ENCODE measurements at places on chromosomes 7 and 10.

- no peak for DNase-seq
Measured at GRCh38 chr7:96985992-96986391, 19.4 kb upstream of the DLX6 start.

DNA sequence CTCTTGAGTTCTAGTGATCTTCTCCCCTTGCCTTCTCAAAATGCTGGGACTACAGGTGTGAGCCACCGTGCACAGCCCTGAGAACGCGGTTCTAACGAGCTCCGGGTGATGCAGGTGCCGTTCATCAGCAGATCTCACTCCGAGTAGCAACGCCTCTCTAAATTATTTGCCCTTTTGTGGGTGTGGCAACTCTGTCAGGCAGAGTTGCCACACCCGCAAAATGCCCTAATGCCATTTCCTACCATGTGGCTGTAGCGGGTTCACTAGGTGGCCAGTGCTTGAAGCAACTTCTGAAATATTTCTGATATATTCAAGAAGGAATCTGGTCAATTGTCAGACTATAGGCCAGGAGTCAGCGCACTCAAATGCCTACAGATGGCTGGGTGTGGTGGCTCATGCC, 62.9 kb upstream of the NMT2 start:
- DNase-seq = no peak

- no peak for DNase-seq
Measured at GRCh38 chr7:148286150-148286549, 304.4 kb upstream of the C7orf33 start.

GRCh38 chr7:128022631-128023532, 8.4 kb downstream of the LRRC4 start:
- no peak for DNase-seq

GRCh38 chr7:15407910-15408309, 153.9 kb downstream of the AGMO start:
- DNase-seq = no peak

GRCh38 chr10:17029581-17030271, 99.9 kb downstream of the CUBN start:
- peak; percentile 56 for DNase-seq

- DNase-seq = no peak
Measured at GRCh38 chr10:49564461-49565009, 25.6 kb upstream of the ERCC6 start.

- DNase-seq = no peak
Measured at GRCh38 chr7:111210996-111211395, 120.1 kb downstream of the LRRN3 start.

- no peak for DNase-seq
Measured at GRCh38 chr7:40470817-40471216, 336.0 kb downstream of the SUGCT start.

DNA sequence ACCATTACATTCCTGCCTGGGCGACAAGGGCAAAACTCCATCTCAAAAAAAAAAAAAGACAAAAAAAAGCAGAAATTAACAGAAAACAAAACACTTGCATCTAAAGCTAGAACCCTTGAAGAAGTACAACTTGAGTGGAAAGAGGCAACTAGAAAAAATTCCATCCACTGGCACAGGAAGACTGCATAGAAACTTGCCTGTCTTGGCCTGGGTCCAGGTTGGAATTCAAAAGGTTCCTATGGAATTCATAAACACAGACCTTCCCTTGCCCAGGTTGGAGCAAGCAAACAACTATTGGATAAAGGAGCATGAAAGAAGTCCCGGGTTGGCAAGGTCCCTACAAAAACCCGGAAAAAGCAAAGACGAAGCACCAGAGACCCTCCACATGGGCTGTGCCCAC, 69.8 kb downstream of the CCDC71L start:
- no peak for DNase-seq

DNA sequence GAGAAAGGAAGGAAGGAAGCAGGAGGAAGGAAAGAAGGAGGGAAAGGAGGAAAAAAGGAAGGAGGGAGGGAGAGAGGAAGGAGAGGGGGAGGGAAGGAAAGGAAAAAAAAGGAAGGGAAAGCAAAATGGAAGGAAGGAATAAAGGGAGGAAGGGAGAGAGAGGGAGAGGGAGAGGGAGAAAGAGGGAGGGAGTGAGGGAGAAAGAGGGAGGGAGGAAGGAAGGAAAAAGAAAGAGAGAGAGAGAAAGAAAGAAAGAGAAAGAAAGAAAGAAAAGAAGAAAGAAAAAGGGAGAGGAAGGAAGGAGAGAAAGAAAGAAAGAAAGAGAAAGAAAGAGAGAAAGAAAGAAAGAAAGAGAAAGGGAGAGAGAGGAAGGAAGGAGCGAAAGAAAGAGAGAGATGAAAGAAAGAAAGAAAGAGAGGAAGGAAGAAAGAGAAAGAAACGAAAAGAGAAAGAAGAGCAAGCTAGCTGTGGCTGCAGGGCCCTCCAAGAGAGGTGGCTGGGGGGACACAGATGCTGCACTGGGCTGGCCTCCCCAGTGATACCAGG, 472.4 kb upstream of the MGMT start:
- no peak for DNase-seq

- no peak for DNase-seq
Measured at GRCh38 chr10:63717027-63717715, 196.0 kb downstream of the REEP3 start.

- DNase-seq = no peak
Measured at GRCh38 chr10:44385026-44385695, at the start of gene CXCL12. Gene CXCL12 (minus strand): TSS chr10:44385097. CDS start chr10:44385005, 92 bp downstream.

- no peak for DNase-seq
Measured at GRCh38 chr10:35803046-35803445, 160.9 kb upstream of the FZD8 start.

DNA sequence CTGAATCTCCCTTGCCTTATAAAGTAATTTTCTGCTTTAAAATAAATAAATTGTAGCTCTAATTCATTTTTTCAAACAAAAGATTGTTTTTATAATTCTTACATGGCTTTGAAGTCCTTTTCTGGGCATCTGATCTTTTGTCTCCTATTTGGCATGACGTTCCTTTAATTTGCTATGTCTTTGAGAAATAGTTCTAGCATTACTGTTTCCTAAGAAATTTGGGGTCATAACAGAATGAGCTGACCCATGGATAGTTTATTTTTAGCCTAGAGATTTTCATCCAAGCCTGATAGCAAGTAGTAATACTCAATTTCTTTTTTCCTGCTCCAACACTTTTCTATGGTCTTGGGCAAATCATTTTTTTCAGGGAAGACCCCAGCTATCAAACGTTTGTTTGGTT, 31.4 kb downstream of the CCDC71L start:
- no peak for DNase-seq

GRCh38 chr7:2632733-2633537, 1.1 kb downstream of the TTYH3 start:
- peak; percentile 8 for DNase-seq

DNA sequence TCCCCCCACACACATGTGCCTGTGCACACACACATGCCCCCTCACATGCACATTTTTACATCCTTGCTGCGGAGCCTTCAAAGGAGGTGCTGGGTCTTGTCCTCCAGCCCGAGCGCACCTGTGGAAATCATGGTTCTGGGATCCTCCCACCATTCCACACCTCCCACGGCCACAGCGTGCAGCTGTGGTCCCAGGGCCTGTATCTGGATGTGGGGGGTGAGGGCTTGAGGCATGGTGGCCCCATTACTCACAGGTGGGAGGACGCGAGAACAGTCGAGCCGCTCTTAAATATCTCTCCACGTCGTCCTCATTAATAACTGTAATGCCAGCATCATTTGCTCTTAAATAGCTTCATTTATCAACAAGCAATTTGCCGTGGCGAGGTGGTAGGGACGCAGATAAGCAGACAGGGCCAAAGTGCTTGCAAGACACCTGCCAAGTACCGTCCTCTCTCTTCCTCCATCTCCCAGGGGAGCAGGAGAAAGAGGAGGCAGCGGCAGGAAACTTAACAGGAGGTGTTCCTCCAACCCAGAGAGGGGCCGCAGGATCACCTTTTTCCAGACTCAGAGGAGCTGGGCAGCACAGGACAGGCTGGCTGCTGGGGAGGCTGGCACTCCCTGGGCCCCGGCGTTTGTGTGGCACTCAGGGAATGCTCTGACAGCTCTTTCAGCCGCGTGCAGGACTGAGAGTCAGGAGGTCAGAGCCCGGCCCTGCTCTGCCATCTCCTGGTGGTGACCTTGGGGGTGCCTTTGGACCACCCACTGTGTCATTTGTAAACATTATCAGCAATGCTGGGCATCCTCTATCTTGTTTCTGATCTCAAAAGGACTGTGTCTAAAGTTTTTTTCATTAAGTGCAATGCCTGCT, 87.4 kb downstream of the CDH23 start:
- DNase-seq = no peak

Data from stimulated activated naive CD4-positive, alpha-beta T cell (primary cell).